Articular chondrocyte of knee joint (primary cell): ENCODE measurements at places on chromosomes 1 and 21. TPM values are rescaled to one million over a fixed set of nuclear protein-coding genes. Genes with fewer than 3 reads are reported as not detected.

Gene CYP4X1
- total RNA-seq = 1.3 and 2.1 TPM in 2 replicates

Gene BRINP3
- total RNA-seq = not detected in 2 replicates

Gene SEMA4A
- total RNA-seq = 2.5 and 2.9 TPM in 2 replicates

Gene NBPF3
- 11.3 and 11.5 TPM in 2 replicates for total RNA-seq

Gene PLD5
- total RNA-seq = not detected in 2 replicates

Gene OSCP1
- 13.3 and 17.1 TPM in 2 replicates for total RNA-seq

Gene OR10R2
- total RNA-seq = not detected in 2 replicates

Gene ZSWIM5
- total RNA-seq = 0.26 and 0.86 TPM in 2 replicates

Gene FAM110D
- not detected in 2 replicates for total RNA-seq

Gene SLC9C2
- under 0.01 TPM in 1 of 2 replicates, not detected in the other for total RNA-seq

Gene FCGR3B
- not detected in 2 replicates for total RNA-seq

Gene GIPC2
- total RNA-seq = 0.13 and 0.22 TPM in 2 replicates

Gene CLIC6
- total RNA-seq = 10.9 and 22.7 TPM in 2 replicates

Gene BCL2L15
- total RNA-seq = 0.22 and 0.39 TPM in 2 replicates

Gene FBXO2
- 1.6 and 4.2 TPM in 2 replicates for total RNA-seq

Gene TFF3
- not detected in 2 replicates for total RNA-seq

Gene ADORA3
- not detected in 2 replicates for total RNA-seq

Gene NR5A2
- total RNA-seq = 0.11 and 0.13 TPM in 2 replicates

Gene KAZN
- total RNA-seq = 48.9 and 49.2 TPM in 2 replicates

Gene PLEKHN1
- 0.76 and 0.91 TPM in 2 replicates for total RNA-seq

Gene C1orf116
- total RNA-seq = 0.13 TPM in 1 of 2 replicates, not detected in the other
